Left lung (tissue), 14 donors: ENCODE measurements at places on chromosomes 12 and 14.

DNA sequence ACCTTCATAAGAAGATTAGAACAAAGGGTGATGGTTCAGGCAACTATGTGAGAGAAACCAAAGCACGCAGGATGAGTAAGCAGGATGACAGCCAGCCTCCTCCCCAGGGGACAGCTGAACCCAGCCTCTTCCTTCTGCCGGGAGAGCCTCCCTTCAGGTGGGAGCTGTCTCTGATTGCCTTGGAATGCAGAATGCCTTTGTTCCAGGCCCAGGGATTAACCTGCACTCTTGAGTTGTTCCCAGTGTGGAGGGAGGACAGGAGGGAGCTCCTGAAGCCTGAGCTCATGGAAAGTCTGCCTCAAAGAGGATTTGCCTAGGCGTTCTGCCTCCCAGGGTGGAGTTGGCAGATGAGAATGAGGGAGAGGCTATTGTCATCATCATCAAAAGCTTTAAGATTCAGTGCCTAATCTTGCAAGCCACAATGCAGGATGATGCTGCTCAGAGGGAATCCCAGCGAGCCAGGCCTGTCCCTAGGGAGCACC lies 3.6 kb upstream of the KRT6A start:
- no peak for DNase-seq

DNA sequence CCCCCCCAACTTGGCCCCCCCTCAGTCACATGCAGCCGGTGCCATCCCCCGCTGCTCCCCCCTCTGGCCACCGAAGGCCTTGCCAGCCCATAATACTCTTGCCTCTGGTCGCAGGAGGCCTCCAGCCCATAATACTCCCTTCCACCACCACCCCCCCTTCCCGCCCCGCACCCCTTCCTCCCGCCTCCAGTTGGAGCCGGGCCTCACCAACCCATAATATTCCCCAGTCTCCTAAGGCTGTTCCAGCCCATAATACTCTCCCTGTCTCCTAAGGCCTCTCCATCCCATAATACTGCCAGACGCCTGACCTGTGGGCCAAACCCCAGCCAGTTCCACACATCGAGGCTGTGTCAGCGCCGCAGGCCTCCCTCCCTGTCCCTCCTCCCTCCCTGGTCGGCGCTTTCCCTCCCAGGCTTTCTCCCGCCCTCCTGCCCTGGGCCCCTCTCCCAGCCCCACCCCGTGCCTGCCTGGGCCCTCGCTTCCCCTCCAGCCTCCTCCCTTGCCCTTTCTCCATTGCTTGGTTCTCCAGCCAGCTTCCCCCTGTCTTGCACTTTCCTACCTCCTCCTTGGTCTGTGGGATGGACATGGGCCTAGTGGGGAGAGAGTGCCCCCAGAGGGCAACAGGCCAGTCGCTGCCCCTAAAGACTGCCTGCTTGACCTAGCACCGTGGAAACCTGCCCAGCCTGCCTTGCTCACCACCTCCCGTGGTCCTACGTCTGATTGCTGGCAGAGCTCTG lies 6.8 kb upstream of the CHD4 start:
- peak; percentile 91 for DNase-seq

- DNase-seq: no peak
Observed at GRCh38 chr12:132343294-132344004, 14.1 kb upstream of the GALNT9 start.

DNA sequence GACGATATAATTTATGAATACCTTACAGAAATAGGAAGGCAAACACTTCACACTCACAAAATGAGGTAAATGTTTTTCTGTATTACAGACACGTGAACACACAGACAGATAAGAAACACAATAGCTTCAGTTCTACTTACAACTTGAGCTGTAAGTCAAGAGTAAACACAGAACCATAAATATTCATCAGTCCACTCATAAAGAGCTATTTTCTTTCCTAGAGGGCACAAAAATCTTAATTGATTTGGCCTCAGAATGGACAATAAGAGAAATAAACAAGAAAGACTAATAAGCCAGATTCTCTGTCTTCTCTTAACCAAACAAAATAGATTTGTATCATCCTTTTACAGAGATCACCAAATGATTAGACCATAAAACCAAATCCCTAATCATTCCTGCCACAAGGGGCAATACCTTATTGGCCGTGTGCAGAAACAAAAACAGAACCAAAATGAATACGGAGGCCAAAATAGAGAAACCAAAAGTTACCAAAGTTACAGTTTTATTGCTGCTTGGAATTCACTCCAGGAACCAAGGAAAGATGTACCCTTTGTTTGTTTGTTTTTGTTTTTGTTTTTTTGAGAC lies 38.1 kb upstream of the GARIN2 start:
- DNase-seq: no peak

- DNase-seq: peak; percentile 56
Observed at GRCh38 chr14:66624336-66624937, 116.5 kb downstream of the GPHN start.

DNA sequence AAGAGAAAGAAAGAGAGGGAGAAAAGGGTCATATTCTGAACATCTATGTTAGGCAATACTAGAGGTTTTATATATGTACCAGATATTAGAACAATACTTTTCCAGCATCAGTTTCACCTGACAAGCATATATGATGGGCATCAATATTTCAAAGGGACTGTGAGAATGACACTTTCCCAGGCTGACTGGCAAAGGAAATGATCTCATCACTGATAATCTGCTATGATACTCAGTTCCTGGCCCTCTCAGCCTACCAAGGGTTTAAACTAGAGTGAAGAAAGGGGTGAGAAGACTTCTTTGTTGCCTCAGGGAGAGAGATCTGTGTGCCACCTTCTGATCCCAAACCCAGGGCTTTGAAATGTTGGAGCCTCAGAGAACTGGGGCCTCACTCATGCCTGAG lies 183.5 kb downstream of the TTC8 start:
- DNase-seq: no peak

GRCh38 chr14:73245480-73246325 lies 8.4 kb downstream of the PAPLN start:
- DNase-seq: peak; percentile 68

DNA sequence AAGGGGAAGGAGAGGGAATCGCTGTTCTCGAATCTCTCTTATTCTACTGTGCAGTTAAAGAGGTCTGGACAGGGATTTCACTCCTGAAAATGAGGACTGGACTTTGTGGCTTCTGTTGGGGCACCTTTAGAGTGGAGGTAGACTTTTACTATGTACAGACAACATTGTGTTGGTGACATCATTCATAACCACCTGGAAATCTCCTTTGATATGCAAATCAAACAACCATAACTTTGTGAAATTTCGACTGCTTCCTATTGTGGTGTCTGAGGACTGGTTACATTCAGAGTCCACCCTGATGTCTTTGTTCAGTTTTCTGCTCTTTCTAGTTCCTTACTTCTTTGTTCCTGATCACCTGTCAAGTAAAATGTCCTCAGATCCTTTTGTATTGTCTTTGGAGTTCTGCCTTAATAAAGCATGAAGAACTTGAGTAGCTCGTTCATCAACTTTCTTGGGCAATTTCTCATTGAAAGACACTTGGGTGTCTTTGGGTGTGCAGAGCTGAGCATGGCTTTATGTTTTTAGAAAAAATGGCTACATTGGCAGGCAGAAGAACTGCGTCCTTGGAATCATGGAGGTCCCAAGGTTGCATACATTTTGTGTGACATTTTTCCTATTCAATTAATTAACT lies 29.8 kb downstream of the LRRK2 start:
- DNase-seq: no peak

GRCh38 chr14:99195602-99196309 lies 76.2 kb downstream of the BCL11B start:
- no peak for DNase-seq

GRCh38 chr12:561391-561705 lies 101.6 kb downstream of the B4GALNT3 start:
- DNase-seq: no peak

GRCh38 chr14:91223028-91223783 lies 21.3 kb downstream of the GPR68 start:
- no peak for DNase-seq

- no peak for DNase-seq
Observed at GRCh38 chr14:55340482-55340881, 69.3 kb downstream of the FBXO34 start.

GRCh38 chr14:65222440-65222858 lies 120.1 kb upstream of the MAX start:
- DNase-seq: peak; percentile 85

GRCh38 chr12:24223926-24224325 lies 274.5 kb upstream of the SOX5 start:
- DNase-seq: no peak

GRCh38 chr12:94261786-94262185 lies 113.4 kb downstream of the PLXNC1 start:
- no peak for DNase-seq

GRCh38 chr12:124939421-124940142 lies 25.1 kb upstream of the UBC start:
- DNase-seq: peak; percentile 92

GRCh38 chr14:54622192-54622958 lies 55.4 kb downstream of the SAMD4A start:
- no peak for DNase-seq

DNA sequence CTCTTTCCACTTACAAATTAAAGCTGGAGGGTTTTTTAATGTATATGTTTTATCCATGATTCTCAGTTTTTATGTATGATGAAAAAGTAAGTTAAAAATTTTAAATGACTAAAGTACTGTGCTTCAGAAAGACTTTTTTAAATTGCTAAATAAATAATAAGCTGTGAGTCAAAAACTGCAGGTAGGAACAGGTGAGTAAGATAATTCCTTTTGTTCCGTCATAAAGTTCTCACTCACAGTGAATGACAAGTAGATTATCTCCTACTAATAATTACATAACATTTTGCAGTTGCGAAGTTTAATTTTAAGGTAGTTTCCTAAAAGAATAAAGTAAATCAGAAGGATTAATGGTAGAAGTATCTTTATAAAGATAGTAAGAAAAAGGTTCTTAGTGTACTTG lies 78.0 kb downstream of the PRKCH start:
- DNase-seq: no peak

GRCh38 chr14:89485264-89485663 lies 68.2 kb upstream of the FOXN3 start:
- no peak for DNase-seq

- no peak for DNase-seq
Observed at GRCh38 chr12:104576187-104576778, 119.5 kb downstream of the CHST11 start.

DNA sequence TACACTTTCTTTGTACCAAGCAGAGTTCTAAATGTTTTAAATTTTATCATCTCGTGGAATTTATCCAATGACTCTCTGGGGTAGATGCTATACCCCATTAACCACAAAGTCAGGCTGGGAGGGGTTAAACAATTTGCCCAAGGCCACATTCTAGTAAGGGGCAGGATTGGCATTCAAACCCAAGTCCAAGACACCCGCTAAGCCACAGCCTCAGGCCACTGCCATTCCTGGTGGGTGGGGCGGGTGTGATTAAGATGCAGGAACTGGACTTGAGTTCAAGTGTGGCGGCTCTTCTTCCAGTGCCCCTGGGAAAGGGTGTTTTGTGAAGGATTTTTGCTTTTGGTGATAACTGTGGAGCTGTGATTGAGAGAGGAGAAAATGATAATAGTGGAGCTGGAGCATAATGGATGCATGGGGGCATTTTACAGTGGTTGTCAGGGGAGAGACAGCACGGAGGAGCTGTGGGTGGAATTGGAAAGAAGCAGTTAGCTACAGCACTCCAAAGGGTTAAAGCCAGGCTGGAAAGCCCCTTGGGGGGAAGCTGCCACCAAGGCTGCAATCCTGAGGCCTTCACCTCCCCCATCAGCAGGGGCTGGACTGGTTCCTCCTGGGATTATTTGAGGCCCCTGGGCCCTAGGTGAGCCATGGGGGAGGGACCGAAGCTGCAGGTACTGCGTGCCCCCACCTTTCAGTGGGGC lies 1.0 kb upstream of the VRTN start:
- DNase-seq: no peak

GRCh38 chr12:92673756-92674155 lies 29.0 kb upstream of the PLEKHG7 start:
- no peak for DNase-seq

- no peak for DNase-seq
Observed at GRCh38 chr12:122097927-122098756, 19.6 kb downstream of the MLXIP start.

DNA sequence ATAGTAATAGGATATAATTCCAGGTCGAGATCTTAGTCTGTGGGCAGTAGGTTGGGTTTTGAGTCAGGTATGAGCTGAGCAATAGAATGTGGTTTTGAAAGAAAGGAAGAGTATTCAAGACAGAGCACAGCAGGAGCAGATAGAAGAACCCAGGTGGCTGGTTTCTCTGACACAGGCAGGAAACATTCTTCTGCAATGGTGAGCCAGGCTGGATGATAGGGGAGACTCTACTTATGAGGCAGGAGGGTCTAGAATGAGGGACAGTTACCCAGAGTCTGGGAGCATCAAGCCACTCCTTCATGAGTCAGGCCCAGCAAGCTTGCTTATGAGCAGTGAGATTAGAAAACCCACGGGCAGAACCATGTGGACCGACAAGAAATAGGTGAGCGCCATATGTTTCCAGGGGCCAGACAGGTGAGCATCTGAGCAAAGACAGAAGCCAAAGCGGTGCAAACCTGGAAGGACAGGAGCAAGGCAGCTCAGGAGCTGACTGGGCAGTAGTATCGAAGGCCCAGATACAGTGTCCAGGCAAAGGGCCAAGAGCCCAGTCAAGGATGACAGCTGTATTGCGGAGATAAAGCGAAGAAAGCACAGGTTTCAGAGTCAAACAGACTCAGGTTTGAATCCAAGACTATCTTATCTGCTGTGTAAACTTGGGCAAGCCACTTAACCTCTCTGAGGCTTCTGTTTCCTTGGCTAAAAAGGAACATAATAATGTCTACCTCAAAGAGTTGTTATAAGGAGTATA lies 22.5 kb upstream of the PCNX1 start:
- no peak for DNase-seq

GRCh38 chr12:10708862-10709261 lies 14.3 kb downstream of the YBX3 start:
- no peak for DNase-seq

DNA sequence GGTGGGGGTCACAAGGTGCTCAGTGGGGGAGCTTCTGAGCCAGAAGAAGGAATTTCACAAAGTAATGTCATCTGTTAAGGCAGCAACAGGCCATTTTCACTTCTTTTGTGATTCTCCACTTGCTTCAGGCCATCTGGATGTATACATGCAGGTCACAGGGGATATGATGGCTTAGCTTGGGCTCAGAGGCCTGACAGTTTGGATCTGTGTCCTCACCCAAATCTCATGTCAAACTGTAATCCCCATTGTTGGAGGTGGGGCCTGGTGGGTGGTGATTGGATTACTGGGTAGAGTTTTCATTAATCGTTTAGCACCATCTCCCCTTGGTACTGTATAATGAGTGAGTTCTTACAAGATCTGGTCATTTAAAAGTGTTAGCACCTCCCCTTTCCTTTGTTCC lies 36.4 kb downstream of the TESPA1 start:
- no peak for DNase-seq

DNA sequence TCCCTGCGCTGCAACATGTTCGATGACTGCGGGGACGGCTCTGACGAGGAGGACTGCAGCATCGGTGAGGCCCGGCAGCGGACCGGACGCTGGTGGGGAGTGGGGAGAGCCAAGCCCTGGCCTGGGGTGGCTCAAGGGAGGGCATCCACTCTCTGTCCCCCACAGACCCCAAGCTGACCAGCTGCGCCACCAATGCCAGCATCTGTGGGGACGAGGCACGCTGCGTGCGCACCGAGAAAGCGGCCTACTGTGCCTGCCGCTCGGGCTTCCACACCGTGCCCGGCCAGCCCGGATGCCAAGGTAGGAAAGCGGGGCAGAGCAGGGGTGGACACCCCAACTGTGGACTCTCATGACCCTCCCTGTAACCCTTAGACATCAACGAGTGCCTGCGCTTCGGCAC lies 11.4 kb upstream of the NXPH4 start:
- no peak for DNase-seq

GRCh38 chr12:54206791-54207190 lies 18.0 kb upstream of the SMUG1 start:
- no peak for DNase-seq

GRCh38 chr14:80587096-80587724 lies 354.3 kb downstream of the CEP128 start:
- no peak for DNase-seq
